Erythroblast (primary cell): ENCODE measurements at places on chromosomes 13 and 19.

GRCh38 chr13:34678154-34678553, 263.9 kb upstream of the NBEA start:
- no peak for DNase-seq

GRCh38 chr19:45141203-45141900, 19.4 kb downstream of the NKPD1 start:
- no peak for DNase-seq

- no peak for DNase-seq
These were observed 30.2 kb downstream of the TMED1 start for GRCh38 chr19:10805758-10806247.

DNA sequence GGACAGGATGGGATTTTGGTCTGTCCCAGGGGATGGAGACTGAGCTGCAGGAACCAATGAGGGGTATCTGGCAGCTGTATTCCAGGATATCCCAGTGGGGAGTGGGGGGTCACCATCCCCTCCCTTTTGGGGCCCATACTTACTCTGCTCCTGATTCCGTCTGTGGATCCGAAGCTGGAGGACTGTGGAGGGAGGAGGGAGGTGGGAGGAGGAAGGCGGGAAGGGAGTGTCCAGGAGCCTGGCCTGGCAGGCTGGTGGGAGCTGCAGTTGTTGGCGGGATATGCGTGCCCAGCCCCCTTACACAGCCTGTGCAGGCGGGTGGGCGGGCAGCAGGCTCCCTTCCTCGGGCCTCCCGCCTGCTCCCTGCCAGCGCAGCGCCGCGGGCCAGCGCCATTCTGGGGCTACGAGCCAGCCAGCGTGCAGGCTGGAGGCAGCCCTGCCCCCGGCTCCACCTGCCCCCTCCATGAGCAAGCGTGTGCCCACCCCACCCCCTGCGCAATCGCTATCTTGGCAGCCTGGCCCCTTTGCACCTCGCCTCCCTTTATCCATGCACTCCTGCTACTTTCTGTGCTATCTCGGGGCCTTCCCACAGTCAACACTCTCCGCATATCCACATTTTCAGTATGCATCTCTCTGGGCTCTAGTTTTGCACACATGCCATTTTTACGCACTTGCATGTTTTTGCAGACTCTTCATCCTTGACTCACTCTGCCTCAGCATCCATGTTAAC, 2.8 kb downstream of the MAMSTR start:
- DNase-seq, result no peak

DNA sequence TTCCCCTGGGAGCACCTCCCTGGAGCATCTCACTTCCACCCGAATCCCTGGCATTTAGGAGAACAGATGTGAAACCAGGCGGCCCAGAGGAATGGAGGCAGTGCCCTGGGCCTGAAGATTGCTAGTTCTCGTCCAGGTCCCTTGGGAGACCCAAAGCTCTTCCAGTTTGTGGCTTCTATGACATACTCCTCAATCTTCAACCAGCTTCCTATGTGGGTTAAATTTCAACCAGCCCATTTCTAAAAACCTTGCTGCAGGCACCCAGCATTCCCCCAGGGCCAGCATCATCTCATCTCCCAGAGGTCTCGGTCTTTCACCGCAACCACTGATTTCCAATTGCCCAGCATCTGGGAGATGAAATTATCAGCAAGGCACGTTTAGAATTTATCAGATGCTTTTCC, 46.0 kb upstream of the STK24 start:
- no peak for DNase-seq

DNA sequence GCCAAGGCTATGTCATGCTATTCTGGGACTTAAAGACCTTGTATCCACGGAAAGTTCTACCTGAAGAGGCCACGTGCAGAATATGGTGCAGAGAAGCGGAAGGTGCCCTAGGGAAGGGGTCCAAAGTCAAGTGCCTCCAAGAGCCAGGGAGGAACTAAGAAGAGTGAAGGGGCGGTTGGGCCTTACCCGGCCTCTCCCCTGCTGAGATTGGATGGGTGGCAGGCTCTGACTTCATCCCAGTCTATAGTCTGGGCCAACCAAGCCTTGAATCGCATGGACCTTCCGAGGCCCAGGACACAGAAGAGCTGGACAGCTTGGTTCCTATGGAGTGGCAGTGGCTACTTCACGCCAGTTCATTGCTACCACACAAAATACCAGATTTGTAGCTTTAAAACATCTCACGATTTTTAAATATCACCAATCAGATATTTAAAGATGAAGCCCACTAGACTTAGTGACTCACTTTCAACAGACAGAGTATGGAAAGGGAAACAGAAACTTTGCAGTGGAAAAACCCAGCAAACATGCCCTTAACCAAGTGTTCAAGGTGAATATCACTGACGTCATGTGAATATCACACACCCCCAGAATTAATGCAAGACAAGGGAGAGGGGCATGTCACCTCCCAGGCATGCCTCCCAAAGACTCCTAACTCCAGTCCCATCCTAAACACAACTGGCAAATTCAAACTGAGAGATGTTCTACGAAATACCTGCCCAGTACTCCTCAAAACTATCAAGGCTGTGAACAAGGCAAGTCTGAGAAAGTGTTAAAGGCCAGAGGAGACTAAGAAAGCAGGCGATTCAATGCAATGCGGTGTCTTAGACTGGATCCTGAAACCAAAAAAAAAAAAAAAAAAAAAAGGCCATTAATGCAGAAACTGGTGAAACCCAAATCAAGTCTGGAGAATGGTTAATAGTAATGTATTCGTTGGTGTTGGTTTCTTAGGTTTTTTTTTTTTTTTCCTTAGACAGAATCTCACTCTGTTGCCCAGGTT, 10.2 kb downstream of the C19orf12 start:
- no peak for DNase-seq

- peak; percentile 81 for DNase-seq
These were observed 3.2 kb downstream of the MIDN start for GRCh38 chr19:1251330-1252220.

DNA sequence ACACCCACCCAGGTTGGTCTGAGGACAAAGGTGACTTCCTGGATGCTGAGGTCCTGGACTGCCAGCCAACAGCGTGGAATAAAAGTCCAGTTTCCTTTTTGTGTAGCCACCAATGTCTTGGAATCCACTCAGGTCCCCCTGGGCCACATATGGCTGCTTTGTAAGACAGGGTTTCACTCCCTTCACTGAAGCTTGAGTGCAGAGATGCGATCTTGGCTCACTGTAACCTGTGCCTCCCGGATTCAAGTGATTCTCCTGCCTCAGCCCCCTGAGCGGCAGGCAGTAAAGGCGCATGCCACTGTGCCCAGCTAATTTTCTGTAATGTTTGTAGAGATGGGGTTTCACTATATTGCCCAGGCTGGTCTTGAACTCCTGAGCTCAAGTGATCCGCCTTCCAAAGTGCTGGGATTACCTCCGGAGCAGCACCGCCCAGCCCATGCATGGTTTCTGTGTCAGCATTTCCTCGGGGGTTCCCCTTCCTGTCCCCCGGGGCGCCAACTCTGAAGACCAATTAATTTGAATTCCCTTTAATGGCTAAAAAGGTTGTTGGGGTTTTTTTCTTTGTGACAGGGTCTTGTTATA, 17.5 kb downstream of the KANK2 start:
- DNase-seq, result no peak

DNA sequence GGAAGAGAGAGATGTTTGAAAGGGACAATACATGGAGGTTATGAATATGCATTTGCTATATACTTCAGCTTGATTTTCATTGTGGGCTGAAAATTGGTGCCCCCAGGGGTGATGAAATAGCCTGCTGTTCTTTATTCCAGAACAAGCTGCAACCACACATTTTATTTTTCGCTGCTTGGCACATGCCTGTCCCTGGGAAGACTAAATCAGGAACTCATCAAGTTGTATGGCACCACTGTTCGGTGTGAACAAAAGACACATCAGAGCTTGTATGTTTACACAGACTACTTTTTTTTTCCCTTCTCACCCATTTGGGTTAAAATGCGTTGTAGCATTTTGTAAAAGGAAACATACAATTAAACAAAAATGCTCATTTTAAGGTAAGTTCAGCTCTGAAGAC, 230.7 kb downstream of the NALCN start:
- no peak for DNase-seq

GRCh38 chr19:5145521-5146511, 176.9 kb downstream of the KDM4B start:
- no peak for DNase-seq

DNA sequence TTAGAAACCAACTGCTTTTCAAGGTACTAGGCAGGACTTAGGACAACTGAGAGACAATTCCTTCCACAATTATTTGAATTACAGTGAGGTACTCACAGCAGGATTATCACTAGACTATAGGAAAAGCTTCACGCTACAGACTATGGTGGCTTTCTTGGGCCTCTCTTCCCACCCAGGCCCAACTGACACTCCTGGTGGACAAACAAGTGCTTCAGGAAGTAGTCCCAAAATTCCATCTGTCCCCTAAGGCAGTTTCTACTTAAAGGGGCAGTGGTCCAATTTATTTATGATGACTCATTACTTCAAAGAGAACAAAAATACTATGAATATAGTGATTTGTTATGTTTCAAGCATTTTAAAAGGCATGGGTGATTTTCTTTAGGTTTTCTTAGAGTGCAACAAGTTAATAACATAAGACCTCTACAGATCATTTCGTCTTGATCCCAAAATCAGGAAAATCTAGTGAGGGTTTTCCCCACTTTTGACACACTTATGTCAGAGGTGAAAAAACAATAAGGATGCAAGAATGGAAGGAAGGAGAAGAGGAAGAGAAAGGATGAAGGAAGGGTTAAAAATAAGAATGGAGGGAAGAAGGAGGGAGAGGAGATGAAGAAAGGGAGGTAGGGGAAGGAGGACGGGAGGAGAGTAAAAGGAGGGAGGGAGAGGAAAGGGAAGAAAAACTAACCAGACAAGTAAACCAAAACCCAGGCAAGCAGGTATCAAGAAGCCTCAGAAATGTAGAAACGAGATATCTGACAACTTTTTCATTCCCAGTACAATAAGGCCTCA, 100.7 kb downstream of the SERP2 start:
- DNase-seq, result no peak

DNA sequence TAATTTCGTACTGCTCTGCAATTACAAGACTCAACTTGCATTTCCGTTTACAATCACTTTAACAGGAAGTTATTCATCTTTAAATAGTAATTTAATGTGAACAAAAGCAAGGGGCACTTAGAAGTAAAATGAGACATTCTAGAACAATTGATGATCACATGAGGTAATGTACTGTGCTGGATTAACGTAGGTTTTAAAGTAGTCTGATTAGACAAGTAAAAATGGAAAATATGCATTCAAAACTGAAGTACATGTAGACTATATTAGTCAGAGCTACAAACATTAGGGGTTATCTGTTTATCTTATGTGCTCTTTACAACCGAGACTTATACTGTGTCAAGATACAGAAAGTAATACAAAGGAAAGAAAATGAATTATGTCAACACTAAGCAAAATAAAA, 1528.0 kb downstream of the SLITRK5 start:
- DNase-seq, result no peak

GRCh38 chr19:6527893-6528543, 2.8 kb upstream of the TNFSF9 start:
- no peak for DNase-seq

DNA sequence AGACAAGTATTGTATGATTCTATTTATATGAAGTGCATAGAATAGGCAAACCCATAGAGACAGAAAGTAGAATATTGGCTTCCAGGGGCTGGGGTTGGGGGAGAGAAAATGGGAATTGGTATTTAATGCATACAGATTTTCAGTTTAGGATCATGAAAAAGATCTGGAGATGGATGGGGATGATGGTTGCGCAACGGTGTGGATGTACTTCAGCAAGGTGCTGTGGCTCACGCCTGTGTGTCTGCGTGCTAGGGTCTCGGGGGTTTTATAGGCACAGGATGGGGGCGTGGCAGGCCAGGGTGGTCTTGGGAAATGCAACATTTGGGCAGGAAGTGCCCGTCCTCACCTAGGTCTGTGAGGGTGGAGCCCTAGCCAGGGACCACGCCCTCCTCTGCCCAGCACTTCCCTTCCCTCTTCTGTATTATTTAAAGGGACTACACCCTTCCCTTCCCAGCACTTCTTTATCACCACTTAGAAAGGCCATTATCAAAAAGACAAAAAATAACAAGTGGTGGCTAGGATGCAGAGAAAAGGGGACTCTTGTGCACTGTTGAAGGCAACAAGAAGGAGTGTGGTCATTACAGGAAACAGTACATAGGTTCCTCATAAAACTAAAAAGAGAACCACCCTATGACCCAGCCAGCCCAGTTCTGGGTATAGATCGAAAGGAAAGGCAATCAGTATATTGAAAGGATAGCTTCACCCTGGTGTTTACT, 29.0 kb downstream of the LILRB4 start:
- no peak for DNase-seq

GRCh38 chr19:39432677-39433025, 3.1 kb downstream of the RPS16 start:
- no peak for DNase-seq

- DNase-seq, result no peak
These were observed 28.0 kb downstream of the NAXD start for GRCh38 chr13:110643324-110643723.

- DNase-seq, result no peak
These were observed 142.3 kb downstream of the OXGR1 start for GRCh38 chr13:96851856-96852445.

DNA sequence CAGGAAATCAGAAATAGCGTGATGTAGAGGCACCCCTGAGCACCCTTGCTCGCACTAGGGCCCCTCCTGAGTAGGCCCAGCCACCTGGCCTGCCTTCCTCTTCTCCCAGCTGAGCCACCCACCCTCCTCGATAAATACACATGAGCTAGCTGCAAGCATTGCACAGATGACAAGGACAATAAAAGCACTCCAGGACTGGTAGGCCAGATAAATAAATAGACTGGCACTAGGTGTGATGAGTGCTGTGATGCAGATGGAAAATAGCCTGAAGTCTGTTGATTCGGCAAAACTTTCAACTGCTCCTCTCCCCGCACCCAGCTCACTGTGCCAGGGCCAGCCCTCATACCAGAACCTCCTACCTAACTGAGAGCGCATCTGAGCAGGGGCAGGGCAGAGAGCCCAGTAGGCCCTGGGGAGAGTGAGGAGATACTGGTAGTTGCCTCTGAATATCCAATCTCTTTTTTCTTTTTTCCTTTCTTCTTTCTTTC, 54.5 kb upstream of the GPI start:
- no peak for DNase-seq

DNA sequence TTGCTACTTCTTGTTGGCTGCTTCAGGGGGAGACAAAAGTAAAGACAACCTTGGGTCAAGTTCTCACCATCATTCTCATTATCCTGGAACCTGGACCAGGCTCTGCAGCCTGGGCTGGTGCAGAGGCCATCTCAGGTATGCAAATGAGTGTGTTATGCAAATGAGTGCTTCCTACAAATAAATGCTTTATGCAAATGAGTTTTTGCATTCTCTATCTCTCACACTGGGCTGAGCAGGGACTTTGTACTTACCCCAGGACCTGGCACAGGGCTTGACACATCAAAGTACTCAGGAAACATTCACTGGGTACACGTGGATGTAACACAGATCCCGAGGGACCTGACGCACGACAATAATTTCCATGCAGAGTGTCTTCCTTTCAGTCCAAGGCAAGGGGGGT, 103.0 kb downstream of the DNAJC15 start:
- no peak for DNase-seq
